Myometrial cell (primary cell): ENCODE measurements at places on chromosomes 11 and 22. TPM values are rescaled to one million over a fixed set of nuclear protein-coding genes. Genes with fewer than 3 reads are reported as not detected.

MUC2 gene
- total RNA-seq: not detected in 2 replicates

VWCE gene
- 0.58 TPM in 1 of 2 replicates, not detected in the other for total RNA-seq

HORMAD2 gene
- total RNA-seq: not detected in 2 replicates

MAPK8IP2 gene
- under 0.01 TPM in 2 replicates for total RNA-seq

SCGB1A1 gene
- not detected in 2 replicates for total RNA-seq
